ENCODE measurements at places on chromosomes 11 and 22.

- no peak for DNase-seq
These were observed 97.9 kb upstream of the CTSC start for GRCh38 chr11:88435415-88435814.

- no peak for DNase-seq
These were observed 803.5 kb downstream of the BRD1 start for GRCh38 chr22:49023879-49024774.

DNA sequence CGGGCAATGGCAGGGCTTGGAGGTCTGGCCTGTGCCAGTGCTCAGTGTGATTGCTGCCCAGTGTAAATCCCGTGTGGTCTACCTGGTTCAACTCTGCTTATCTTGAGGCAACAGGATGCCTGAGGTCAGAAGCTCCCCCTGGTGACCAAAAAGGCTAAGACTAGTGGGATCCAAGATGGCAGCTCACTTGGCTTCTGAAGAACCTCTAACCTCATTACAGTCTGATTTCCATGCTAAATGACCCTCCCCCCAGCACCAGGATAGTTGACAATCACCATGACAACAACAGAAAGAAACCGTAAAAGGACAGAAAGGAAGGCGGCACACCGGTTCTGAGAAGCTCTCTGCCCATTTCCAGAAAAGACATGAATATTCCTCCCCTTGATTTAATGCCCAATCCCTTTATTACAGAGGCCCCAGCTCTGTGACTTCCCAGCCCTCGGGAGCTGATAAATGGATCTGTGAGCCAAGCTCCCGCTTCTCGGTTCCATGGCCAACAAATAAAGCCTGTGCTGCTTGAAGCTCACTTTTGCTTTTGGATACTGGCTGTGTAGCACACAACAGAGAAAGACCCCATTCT, 398.4 kb downstream of the CTTN start:
- DNase-seq = no peak

GRCh38 chr11:129766898-129767604, 48.6 kb upstream of the TMEM45B start:
- DNase-seq = peak; percentile 44

- DNase-seq = peak; percentile 23
These were observed 765.4 kb upstream of the ANO3 start for GRCh38 chr11:25566298-25567200.

- no peak for DNase-seq
These were observed 2.1 kb downstream of the PNPLA3 start for GRCh38 chr22:43925433-43926348.

GRCh38 chr11:127075758-127076157, 75.2 kb upstream of the KIRREL3 start:
- no peak for DNase-seq

- DNase-seq = no peak
These were observed 1298.0 kb upstream of the RAG2 start for GRCh38 chr11:37896016-37896415.

- DNase-seq = peak; percentile 62
These were observed 3.2 kb downstream of the JOSD1 start for GRCh38 chr22:38697425-38698089.

DNA sequence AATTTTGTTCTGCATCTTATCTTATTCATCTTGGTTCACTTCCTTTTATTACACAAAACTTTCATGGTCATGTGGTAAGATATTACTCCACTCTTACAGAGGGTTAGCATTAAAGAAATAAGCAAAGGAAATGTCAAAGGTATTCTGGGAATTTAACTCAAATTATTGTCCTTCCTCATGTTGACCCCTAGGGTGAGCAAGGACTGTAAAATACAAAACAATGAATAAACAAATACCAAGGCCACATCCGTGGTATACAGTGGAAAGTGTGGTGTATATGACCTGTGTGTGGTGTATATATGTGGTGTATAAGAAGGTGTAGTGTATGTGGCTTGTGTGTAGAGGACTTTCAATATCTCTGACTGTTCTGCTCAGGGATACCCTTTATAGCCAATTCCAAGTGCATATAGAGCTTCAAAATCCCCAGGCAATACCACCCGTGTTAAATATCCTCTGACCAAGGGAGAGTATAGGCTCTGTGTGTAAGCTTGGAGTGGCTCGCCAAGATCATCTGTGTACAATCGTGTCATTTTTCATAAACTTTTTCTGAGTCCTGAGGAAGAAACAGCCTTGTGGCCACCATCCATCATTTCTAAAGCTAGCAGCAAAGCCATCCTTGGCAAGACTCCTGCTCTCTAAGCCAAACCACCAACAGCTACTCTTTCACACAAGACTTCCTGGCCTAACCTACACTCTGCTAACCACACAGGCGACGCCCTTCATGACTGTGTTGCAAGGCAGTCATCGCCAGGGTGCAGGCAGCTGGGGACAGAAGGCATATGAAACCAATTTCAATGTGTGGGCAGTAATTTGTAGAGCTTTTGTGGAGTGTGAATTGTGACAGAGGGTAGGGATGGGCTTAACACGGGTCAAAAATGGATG, 548.0 kb downstream of the ETS1 start:
- peak; percentile 95 for DNase-seq

- no peak for DNase-seq
These were observed 67.6 kb downstream of the HSD17B12 start for GRCh38 chr11:43748095-43748494.

DNA sequence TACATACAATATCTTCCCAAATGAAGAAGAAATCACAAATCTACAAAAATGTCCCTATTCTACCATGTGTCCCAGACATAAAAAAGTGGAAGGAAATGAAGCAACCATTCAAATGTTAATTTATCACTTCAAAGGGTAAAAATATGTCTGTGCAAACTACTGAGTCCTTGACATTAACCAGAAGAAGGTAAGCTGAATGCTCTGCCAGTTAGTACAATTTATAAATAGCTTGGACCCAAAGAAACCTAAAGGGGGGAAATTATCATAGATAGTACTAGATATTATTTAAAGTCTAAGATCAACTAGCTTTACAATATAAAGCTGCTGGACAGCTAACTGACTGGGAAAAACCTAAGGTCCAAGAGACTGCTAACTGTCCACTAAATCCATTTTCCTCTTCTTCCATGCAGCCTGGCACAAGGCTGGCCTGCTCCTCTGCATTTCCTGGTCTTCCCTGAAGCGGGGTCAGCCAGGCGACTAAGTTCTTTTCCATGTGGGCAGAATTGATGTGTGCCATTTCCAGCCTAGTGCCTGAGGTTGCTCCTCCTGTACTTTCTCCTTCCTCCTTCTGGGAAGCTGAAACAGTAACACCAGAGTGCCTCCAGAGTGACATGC, 190.9 kb downstream of the CADM1 start:
- DNase-seq = no peak

GRCh38 chr11:122305426-122306320, 189.7 kb upstream of the BLID start:
- DNase-seq = no peak

GRCh38 chr11:32527261-32528175, 56.1 kb upstream of the EIF3M start:
- no peak for DNase-seq

GRCh38 chr22:19478045-19478900, 720 bp downstream of the UFD1 start:
- peak; percentile 16 for DNase-seq

- DNase-seq = no peak
These were observed 25.7 kb downstream of the SGSM1 start for GRCh38 chr22:24831687-24832086.

DNA sequence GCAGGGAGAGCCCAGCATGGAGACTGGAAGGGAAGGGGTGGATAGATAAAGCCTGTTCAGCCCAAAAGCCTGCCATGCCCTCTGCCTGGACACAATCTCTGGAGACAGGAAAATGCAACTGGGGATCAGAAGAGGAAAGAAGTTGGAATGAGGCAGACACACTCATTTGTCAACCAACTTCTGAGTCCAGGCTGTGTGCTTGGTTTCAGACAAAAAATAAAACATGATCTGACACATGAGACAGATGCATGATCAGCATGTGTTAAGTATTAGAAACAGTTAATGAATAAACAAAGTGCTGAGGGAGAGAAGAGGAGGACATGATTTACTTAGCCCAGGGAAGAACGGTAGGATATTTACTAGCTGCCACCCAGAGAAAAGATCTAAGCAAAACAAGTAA, 839 bp downstream of the LRRN4CL start:
- no peak for DNase-seq

GRCh38 chr11:121105063-121105480, 4.0 kb downstream of the TECTA start:
- no peak for DNase-seq

- no peak for DNase-seq
These were observed 1046.7 kb downstream of the DLG2 start for GRCh38 chr11:84580428-84580827.

DNA sequence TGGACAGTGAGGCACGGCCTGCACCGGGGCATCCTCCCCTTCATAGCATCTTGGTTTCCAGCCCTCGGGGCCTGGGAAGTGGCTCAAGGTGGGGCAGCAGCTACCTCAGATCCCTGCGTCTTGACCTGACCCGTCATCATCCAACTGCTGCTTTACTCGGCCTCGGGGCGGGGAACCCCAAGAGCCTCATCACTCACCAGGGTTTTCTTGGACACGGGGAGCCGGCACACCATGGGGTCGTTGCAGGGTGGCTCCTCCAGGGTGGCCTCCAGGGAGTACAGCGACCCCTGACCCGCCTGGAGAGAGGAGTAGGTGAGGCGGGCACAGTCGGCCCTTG, 651 bp downstream of the CTSF start:
- no peak for DNase-seq

DNA sequence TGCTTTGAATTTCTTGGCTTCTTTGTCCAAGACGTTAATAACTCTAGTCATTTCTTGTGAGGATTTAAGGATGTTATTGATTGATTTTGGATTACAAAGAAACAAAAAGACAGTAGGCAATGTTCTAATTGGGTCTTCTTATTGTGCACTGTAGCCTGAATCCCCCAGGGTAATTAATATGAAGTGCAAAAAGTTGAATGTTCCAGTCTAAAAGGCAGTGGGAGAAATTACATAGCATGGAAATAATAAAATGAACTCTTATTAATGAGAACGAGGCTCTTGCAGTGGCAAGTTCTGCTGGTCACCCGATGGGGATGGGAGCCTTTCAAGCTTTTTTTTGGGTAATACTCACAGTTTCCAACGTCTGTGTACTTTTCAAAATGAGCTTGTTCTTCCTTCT, 45.6 kb downstream of the UBASH3B start:
- DNase-seq = no peak

- no peak for DNase-seq
These were observed 28.2 kb downstream of the ARHGAP42 start for GRCh38 chr11:100715165-100715761.

DNA sequence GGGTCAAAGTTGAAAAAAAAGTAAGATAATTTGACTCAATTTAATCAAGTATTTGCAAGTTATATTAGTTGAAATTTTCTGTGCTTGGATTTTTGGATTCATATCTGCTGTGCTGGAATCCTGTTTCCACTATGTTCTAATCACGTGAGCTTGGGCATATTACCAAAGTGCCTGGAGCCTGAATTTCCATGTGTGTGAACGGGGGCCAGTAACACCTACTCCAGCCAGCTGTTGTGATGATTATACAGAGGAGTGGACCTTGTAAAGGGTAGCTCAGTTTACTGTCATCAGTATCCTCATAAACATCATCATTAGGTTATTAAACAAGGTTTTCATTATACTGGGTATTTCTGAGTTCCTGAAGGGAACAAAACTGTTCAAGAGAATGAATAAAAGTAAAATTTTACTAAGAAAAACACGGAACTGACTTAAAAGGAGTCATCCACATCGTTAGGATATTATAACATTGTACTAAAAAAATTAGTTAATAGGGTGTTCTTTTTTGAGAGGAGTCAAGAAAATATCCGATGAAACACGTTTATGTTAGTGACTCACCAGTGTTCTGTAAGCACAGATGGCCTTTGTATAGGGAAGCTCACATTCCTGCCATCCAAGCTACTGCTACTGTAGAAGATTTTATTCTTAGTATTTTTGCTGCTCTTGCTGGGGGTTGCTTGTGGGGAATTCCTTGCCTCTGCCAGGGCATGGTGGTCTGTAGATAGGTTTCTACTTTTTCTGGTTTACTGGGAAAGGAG, 144.1 kb downstream of the ARHGAP42 start:
- DNase-seq = peak; percentile 82

DNA sequence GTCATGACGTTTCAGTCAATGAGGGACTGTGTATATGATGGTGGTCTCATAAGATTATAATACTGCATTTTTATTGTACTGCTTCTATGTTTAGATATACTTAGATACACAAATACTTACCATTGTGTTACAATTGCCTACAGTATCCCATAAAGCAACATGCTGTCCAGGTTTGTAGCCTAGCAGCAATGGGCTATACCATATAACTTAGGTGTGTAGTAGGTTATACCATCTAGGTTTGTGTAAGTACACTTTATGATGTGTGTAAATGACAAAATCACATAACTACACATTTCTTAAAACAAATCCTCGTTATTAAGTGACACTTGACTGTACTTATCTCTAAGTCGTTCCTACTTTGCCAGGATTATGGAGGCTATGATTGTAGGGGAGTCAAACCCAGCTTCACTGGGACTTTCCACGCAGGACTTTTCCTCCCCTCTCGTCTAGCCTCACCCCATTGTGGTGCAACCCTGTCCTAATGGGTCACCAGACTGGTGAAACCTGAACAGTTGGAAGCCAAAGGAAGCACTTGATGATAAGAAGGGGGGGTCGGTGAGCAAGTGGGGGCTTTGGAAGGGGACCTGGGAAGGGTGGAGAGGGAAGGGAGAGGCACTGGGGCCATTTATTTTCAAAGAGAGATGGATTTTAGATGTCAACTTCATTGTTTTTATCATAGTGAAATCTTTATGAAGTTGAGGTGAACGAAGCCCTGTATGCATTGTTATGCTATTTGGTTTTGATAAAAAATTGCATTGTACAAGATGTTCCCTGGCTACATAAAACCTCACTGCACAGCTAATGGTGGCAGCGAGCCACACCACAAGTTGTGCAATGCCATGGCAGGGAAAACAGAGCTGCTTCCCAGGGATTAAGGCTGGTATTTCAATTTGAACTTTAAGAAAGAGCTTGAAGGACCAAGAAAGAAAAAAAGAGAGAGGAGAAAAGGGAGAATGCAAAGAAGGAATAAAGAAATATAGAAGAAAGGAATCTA, 129.1 kb downstream of the EHF start:
- peak; percentile 98 for DNase-seq

DNA sequence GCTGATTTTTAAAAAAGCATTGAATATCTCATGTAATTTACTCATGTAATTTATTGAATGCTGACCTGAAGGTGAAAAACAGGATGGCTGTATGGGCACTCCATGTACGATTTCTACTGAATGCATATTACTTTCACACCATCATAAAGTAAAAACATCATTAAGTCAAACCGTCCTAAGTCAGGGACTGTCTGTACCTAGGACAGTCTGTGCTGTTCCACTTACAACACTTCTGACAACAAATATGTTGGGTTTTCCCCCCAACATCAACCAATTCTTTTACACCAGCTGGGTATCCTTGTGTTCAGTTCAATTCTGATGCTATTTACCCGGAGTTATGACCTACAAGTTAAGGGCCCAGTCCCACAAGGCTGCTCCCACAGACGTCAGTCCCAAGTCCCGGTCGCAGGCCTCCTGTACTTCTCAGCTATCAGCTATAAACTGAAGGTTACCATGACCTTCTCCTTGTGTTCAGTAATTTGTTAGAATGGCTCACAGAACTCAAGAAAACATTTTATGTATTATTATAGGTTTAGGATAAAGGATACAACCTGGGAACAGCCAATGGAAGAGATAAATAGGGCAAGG, 17.0 kb downstream of the UVRAG start:
- DNase-seq = no peak

Data from iris pigment epithelial cell (primary cell).